ENCODE measurements at places on chromosomes 2 and 18.

GRCh38 chr18:77528872-77529271 lies 279.2 kb downstream of the GALR1 start:
- no peak for DNase-seq

- no peak for DNase-seq
Observed at GRCh38 chr2:196808083-196808665, 981 bp downstream of the C2orf66 start.

- no peak for DNase-seq
Observed at GRCh38 chr2:101882769-101883307, 108.9 kb upstream of the IL1R2 start.

DNA sequence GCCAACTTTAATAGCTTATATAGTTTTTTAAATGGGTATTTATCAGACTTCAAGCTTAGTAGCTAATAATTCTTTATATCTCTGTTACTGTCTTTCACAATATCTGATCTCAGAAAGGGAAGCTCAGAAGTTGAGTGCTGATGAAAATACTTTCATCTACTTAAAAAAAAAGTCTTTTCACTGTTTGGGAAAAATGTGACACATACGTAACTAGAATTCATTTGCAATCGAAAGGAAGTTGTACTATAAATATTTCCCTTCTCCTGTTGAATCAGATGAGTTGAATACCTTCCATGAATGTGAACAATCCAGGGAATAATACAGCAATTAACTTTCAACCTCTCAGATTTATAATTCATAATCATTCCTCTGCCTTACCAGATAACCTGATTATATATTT lies 811 bp upstream of the SCG2 start:
- no peak for DNase-seq

DNA sequence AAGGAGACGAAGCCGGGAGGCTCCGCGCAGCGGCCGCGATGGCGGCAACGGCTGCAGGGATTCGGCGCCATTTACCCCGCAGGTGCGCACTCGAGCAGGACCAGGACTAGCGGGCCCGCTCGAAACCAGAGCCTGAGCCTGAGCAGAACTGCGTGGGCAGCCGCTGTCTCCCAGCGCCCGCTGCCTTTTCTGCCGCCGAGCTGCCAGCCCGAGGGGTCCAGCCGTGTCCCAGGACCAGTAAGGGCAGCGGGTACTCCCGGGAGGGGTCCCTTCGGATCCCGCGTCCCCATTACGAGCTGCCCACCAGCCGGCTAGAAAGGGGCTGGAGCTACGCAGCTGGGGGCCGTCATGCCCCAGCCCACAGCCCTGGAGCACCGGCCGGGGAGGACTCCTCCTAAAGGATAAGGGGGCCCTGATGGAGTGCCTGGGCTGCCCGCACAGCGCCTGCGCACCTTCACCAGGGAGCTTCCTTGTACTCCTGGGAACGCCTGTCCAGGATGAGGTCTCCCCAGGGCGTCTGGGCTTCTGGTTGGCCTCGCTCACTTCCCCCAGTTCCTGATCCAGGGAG lies 9.9 kb downstream of the ALPP start:
- DNase-seq = no peak

DNA sequence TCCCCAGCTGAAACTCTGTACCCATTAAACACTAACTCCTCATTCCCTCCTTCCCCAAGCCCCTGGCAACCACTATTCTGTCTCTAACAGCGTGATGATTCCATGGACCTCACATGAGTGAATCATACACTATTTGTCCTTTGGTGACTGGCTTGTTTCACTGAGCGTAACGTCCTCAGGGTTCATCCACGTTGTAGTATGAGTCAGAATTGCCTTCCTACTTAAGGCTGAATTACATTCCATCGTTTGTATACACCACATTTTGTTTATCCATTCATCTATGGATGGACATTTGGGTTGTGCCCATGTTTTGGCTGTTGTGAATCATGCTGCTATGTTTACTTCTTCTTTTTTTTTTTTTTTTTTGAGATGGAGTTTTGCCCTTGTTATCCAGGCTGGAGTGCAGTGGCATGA lies 19.6 kb upstream of the CABLES1 start:
- DNase-seq = no peak

- no peak for DNase-seq
Observed at GRCh38 chr2:223418131-223418530, 184.0 kb downstream of the SCG2 start.

DNA sequence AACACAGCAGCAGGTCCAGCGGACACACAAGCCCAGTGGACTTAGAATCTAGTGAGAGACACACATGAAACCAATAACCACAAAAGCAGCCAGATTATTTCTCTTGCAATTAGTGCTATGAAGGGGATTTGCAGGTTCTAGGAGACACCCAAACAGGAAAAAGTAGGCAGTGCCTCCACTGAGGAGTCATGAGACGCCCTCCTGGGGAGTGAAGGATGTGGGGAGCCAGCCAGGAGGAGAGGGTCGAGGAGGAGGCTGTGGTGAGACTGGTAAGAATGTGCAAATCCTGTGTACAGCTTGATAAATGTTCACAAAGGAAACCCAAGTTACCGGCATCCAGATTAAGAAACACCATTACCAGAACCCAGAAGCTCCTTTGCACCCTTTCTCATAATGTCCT lies 2.7 kb upstream of the CAPN13 start:
- no peak for DNase-seq

GRCh38 chr18:42131066-42131929 lies 176.3 kb downstream of the PIK3C3 start:
- DNase-seq = peak; percentile 92

DNA sequence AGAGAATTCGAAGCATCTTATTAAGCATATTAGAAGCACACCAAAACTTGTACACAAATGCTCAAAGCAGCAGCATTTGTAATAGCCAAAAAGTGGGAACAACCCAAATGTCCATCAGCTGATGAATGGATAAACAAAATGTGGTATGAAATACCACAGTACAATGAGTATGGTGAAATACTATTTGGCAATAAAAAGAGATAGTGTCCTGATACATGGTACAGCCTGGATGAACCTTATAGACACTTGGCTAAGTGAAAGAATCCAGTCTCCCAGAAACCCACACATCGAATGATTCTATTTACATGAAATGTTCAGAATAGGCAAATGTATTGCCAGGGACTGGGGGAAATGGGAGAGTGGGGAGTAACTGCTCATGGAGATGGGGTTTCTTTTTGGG lies 3.0 kb downstream of the SPATA3 start:
- no peak for DNase-seq

- DNase-seq = no peak
Observed at GRCh38 chr2:233399306-233400225, 45.3 kb downstream of the DGKD start.

- no peak for DNase-seq
Observed at GRCh38 chr2:147231607-147232006, 613.2 kb upstream of the ACVR2A start.

DNA sequence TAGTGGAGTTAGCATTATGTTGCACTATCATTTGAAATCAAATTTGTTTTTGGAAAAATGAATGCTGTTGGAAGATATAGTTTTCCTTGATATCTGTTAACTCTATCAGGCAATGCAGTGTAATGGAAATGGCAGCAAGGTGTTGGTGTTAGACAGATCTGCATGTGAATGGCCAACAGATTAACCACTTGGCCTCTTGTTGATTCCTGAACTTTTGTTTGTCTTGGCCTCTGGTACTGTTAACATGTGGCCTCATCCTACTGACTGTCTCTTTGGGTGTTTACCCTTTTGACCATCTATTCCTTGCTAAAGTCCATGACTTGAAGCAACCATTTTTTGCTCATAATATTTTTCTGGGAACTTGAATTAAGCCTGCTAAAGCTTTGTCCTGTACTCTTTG lies 110.2 kb upstream of the CDH2 start:
- DNase-seq = no peak

DNA sequence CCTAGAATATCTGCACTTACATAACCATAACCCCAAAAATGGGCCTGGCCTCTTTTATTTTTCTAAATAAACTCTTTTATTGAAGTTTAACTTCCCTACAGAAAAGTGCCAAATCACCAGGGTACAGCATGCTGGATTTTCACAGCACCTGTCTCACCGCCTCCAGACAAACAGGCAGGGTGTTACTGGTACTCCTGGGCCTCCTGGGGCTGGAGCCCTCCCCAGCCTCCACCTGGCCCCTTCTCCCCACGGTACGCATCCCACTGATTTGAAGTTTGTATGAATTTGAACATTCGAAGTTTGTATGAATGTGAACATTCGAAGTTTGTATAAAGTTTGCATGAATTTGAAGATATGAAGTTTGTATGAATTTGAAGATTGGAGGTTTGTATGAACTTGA lies 232.1 kb downstream of the NDUFA10 start:
- DNase-seq = no peak

DNA sequence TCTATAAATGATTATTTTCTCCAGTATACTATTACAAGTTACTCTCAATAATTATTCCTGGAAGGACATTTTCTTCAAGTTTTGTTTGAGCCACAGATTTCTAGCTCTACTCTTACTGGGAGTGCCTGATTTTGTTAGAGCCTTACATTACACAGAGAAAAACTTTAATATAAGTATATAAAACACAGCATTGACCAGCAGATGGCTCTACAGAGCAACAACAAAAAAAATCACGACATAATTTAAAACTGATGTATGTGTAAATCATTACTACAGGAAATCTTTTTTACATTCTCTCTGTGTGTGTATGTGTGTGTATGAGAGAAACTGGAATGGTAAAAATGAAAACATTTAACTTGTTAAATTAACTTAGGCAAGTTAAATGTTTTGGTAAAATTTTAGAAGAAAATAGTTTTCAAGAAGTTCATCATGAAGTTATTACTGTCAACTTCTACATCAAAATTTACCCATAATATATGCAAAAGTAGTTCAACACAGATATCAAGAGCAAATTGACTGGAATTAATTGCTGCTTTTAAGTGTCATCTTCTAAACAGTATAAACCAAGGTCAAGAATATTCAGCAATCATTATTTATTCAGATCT lies 103.3 kb downstream of the MDH1 start:
- DNase-seq = peak; percentile 21

GRCh38 chr2:66869076-66869475 lies 434.2 kb downstream of the MEIS1 start:
- no peak for DNase-seq

- no peak for DNase-seq
Observed at GRCh38 chr2:37711308-37711731, 39.9 kb upstream of the CDC42EP3 start.

DNA sequence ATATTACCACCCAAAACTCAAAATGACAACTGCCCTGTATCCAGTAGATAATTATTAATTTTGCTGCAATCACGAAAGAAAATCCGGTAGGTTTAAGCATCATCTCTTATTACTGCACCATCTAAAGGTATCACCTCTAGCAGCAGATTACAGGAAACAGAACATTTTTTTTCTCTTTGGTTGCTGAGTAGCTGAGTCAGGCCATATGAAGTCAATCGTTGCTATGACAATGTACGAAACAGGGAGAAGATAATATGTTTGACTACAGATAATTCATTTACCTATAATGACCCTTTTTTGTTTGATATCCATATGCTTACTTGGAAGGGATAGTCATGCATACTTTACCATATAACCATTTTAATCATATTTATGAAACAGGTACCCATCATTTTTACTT lies 831.6 kb upstream of the CHAC2 start:
- no peak for DNase-seq

DNA sequence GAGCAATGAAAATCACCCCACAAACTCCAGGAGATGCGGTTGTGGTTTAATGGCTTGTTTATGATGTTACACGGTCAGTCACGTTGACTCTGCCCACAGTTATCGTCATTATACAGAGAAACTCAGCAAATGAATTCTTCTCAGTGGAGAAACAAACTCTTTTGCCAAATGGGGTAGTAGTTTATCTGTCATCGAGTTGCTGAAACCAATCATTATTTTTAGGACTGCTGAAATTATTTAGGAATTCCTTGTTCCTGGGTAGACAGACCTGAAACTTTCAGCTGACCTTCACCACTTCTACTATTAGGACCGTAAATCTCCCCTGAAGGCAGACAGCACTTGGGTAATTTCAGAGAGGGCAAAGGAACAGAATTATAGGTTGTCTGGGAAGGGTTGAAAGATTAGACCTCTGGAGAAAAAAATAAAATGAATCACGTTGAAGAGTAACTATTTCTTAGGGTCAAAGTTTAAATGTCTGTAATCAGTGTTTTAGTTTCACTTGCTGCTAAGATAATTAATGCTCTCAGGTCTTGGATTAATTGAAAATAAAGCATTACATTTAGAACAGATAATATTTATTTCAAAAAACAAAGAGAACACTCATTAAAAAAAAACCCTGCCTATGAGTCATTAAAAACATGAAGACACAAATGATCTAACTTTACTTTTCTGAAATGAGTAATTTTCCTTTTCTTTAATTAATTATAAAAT lies 52.1 kb upstream of the LYPD6 start:
- no peak for DNase-seq

- no peak for DNase-seq
Observed at GRCh38 chr2:161419638-161420190, 3.6 kb downstream of the TBR1 start.

GRCh38 chr18:31497836-31498573 lies at the start of gene DSG2:
DSG2 (plus strand) TSS chr18:31498177; CDS start chr18:31498252, 75 bp downstream.
- DNase-seq = peak; percentile 39

GRCh38 chr18:53920312-53921075 lies 304.0 kb downstream of the MBD2 start:
- DNase-seq = no peak

DNA sequence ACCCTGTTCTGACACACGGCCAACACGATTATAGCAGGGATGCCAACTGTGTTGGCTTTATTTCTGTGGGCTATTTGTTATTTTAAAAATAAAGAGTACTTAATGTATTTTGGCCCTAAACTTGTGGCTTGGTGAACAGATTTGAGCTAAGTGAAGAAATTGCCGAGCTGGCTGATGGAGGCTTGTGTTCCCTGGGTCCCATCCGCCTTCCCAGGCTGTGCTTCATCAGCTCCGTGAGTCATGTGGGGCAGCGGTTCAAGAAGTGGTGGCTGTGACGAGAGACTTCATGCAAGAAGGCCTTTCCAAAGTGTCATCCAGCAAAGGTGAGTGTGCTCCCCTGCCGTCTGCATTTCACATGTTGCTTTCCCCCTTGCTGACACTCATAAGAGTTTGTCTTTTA lies 73.6 kb upstream of the NCK2 start:
- DNase-seq = no peak

GRCh38 chr2:57981083-57981768 lies 65.4 kb upstream of the VRK2 start:
- no peak for DNase-seq

GRCh38 chr2:234858145-234858544 lies 93.7 kb upstream of the SH3BP4 start:
- no peak for DNase-seq

GRCh38 chr2:109497463-109497862 lies 116.3 kb downstream of the SEPTIN10 start:
- DNase-seq = no peak

GRCh38 chr18:43800584-43800983 lies 523.3 kb upstream of the SYT4 start:
- no peak for DNase-seq

Measured in NCI-H1105 (cell line).